Heart right ventricle (tissue), 16 donors: ENCODE measurements at places on chromosomes 3 and 15. TPM values are rescaled to one million over a fixed set of nuclear protein-coding genes. Genes with fewer than 3 reads are reported as not detected.

Gene PP2D1
- not detected for total RNA-seq

DNA sequence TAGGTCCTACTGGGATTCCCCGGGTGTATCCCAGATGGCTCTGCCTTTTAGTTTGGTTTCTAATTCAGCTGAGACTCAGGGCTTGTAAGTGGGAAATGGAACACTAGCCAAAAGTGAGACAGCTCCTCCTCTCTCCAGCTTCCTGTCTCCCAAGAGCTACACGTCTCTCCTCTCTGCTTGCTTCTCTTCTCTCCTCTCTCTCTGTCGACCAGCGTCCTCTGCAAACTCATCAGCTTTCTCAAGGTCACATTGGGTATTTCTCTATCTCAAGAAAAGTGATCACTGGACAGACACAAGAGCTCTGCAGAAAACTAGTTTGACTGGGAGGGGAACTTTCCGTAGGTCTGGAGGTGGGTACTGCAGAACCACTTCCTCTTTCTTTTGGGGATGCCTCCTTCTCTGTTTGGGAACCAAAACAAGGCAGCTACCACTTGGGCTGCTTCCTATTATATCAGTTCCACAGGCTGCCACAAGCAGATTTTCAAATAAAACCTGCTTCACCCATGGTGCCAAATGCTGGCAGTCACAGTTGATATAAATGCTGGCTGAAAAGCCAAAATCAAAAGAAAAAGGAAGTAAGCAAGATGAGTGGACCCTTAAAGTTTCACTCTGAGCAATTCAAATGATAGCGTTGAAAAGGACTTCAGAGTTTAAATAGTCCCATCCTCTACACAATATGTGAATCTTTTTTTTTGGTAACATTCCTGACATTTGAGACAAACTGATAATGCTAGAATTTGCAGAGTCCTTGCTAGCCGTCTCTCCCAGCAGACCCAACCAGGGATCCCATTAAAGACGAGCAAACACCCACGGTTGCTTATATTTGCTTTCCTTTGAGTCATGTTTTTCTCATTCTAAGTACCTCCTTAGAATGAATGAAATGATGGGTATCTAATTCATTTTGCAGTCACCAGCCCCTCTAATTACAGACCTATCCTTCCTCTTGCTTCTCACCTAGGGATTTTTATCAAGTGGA, 7.2 kb upstream of the DYNC1LI1 start:
- peak; percentile 34 for DNase-seq
- peak overlapping the region; percentile 80 for H3K27ac ChIP-seq
- peaks cover 28% of the 10 kb centered on the region for H3K4me1 ChIP-seq
- no peaks in the 10 kb centered on the region for H3K27me3 ChIP-seq
- H3K4me3 ChIP-seq, result no peak overlapping the region

Gene FBXW12
- not detected for total RNA-seq

GRCh38 chr3:134033315-134033996, 3.7 kb upstream of the SLCO2A1 start:
- peaks cover 6% of the 10 kb centered on the region for H3K27me3 ChIP-seq
- H3K27ac ChIP-seq, result no peak overlapping the region
- peaks cover 26% of the 10 kb centered on the region for H3K4me1 ChIP-seq
- no peaks in the 10 kb centered on the region for H3K36me3 ChIP-seq
- H3K4me3 ChIP-seq, result no peak overlapping the region

Gene CGNL1
- total RNA-seq, result 42.9 TPM

Gene RNU5B-1
- not detected for total RNA-seq

Gene RBMS3
- 33.8 TPM for total RNA-seq

- no peak overlapping the region for H3K4me3 ChIP-seq
- no peaks in the 10 kb centered on the region for H3K27me3 ChIP-seq
- no peak overlapping the region for H3K27ac ChIP-seq
- H3K4me1 ChIP-seq, result peaks cover 5% of the 10 kb centered on the region
- no peak for DNase-seq
Measured at GRCh38 chr3:100277255-100277800, 16.5 kb downstream of the TBC1D23 start.
